ENCODE measurements at places on chromosomes 16 and 17.

GRCh38 chr17:81888988-81889595 lies 2.3 kb downstream of the ALYREF start:
- no peak for DNase-seq

GRCh38 chr16:8962393-8963009 lies 1.2 kb downstream of the USP7 start:
- no peak for DNase-seq

GRCh38 chr17:43901861-43902589 lies 5.3 kb downstream of the MPP2 start:
- no peak for DNase-seq

DNA sequence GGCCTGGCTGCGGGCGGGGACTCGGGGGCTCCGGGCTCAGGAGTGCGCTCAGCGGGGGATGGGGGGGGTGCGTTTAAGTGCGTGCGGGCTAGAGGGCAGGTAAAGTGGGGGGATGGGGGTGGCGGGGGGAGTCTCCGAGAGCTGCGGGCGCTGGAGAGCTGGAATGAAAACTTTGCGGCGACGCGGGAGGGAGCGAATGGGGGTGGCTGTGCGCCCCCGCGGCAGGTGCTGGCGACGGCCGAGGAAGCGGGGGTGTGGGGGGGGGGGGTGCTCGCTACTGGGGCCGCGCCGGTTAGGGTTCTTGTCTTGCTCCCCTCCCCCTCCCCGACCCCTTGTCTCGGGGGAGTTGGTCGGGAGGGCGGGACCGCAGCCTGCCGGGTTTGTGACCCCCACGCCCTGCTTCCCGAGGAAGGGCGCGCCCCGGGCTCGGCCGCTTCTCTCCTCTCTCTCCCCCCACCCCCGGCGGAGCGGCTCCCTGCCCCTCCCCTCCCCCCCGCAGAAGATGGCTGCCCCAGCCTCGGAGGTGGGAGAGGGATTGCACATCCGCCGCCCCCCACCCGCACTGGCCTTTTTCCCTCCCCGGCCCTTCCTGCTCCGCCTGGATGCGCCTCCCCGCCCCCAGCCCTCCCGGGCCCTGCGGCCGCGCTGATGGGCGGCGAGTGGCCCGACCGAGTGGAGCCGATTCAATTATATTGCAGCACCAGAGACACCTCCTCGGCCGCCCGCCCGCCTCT lies 649 bp downstream of the GSE1 start:
- peak; percentile 32 for DNase-seq

- DNase-seq: no peak
Measured at GRCh38 chr16:22675745-22676540, 138.0 kb upstream of the HS3ST2 start.

- no peak for DNase-seq
Measured at GRCh38 chr17:7260651-7261378, 1.5 kb downstream of the CLDN7 start.

DNA sequence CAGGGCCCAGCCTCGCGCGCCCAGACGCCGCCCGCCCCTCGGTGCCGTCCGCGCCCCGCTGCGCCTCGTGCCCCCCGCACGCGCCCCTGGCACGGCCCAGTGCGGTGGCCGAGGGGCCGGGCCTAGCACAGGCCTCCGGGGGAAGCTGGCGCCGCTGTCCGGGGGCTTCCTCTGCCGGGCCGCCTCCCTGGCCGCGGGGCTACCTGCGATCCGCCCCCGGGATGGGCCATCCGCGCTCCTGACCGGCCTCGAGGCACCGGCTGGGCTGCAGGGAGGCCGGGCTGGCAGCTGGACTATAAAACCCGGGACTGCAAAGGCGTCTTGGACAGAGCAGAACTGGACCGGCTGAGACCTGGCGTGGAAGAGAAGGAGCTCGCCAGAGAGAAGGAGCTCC lies 783 bp downstream of the BHLHA9 start:
- DNase-seq: no peak

- no peak for DNase-seq
Measured at GRCh38 chr17:48238933-48239602, 131.5 kb downstream of the SNX11 start.

DNA sequence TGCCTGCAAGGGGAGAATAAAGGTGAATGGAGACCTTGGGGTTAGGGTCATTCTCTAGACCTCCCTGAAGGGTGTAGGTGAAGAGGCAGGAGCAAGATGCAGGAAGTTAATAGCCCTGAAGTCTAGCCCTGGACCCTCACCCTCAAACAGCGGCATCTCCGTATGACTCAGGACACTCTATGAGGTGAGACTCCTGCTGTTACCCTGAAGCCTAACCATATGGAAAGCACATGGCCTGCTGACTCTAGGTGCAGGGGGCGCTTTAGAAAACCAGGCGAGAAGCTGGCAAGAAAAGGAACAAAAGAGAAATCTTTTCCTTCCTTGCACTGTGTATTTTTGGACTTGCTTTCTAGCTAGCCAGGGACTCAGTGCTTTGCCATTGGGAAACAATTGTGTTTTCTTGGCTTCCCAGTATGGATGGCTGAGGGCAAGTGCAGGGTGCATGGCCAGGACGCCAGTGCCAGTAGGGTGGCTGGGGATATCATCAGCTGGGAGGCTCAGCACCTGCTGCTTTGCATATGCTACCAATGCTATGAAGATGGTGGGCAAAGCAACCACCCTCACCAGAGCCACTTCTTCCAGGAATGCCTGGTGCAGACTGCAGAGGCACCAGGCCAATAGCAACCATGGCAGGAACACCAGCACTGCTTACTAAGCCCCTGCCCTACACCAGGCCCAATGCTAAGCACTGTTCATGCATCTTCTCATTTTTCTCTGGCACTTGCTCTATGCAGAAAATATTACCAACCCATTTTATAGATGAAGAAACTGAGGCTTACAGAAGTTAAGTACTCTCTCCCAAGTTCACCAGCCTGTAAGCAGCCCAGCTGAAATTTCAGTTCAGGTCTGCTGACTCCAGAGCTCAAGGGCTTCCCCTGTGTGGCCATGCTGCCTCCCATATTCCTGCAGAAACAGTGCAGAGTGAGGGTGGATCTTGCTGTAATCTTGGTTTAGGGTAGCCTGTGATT lies 425.1 kb downstream of the SLC39A11 start:
- no peak for DNase-seq

- no peak for DNase-seq
Measured at GRCh38 chr17:17752821-17753321, 71.6 kb downstream of the RAI1 start.

DNA sequence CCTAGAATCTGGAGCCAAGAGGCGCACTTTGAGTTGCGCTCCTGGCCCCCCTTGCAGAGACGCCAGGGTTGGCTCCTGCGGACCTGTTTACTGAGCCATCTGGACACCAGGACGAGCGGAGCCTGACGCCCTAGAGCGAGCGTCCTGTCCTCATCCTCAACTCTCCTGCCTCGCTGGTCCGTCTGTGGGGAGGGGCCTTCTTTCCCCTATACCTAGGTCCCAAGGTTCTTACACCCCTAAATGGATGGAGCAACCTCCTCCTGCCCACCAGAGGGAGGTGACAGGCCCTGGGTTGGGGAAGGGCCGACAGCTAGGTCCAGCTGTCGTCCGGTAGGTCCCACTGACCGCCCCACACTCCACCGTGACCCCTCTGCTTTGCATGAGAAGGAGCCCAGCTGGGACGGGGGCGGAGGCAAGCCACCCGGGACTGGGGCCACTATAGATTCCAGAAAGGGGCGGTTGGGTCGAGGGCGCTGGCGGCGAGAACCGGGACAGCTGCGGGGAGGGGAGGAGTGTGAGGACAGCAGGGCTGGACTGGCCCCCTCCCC lies 3.1 kb upstream of the LHX1 start:
- DNase-seq: no peak

DNA sequence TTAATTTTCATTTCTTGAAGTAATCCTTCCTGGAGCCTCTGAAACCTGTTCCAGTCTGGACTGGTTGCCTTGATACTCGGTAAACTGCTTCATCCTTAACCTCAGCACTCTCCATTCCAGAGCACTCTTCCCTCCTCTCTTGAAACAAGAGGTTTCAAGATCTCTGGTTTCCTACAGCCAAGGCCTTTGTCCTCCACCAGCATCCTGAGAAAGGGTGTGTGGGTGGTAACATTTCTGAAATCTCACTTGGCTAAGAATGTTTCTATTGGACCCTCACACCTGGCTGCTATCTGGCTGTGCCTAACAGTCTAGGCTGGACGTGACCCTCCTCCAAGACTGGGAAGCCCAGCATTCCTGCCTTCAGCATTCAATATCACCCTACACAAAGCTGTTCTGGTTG lies 99.7 kb downstream of the CYTH1 start:
- DNase-seq: no peak

Measured in GDM1 (cell line).